Ecto neural progenitor cell (in vitro differentiated cells): ENCODE measurements at places on chromosomes 16 and 17.

DNA sequence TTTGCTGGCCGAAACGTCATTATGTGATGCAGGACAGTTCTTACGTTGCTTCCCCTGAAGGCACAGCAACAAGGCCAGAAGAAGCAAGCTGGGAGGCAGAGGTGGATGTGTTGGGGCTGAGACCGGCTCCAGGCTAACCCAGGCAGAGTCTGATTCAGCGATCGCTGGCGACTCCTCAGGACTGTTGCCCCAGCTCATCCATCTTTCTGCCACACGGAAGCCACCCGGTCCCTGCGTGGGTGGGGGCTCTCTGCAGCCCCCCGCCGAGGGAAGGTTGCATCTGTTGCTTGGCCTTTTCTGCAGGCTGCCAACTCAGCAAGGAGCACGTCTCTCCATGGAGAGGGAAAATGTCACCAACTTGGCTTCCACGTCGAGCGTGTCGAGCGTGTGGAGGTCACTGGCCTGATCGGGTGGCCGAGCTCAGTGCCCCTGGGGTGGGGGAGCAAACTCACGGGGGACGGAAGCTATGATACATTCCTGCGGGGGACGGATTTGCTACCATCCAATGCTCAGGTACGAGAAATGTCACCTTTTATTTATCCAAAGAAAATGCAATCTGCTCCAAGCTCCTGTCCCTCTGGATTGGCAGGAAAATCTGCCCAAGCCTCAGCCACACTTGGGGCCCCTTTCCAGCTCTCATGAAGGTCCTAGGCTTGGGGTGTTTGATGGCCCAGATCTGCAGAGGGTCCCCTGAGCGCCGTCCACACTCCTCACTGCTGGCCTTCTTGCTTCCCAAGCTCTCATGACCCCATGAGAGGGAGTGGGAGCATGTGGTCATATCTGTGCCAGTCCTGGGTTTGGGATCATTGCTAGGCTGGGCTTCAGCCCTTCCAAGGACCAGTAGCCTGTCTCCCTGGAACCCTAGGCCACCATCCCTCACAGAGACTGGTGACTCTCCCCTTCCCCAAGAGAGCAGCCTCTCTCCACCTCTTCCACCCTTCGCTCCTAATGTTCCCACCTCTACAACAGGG is 69.4 kb downstream of the RPH3AL start:
- DNase-seq, result no peak

GRCh38 chr17:60325730-60326524 is 66.0 kb downstream of the USP32 start:
- no peak for DNase-seq

- no peak for DNase-seq
Measured at GRCh38 chr16:21268236-21268635, 9.9 kb downstream of the CRYM start.

- DNase-seq, result no peak
Measured at GRCh38 chr17:82050152-82050760, 1.4 kb downstream of the RFNG start.

GRCh38 chr16:82085011-82085779 is 50.1 kb downstream of the HSD17B2 start:
- no peak for DNase-seq
